ENCODE measurements at places on chromosomes 7 and 10. TPM values are rescaled to one million over a fixed set of nuclear protein-coding genes. Genes with fewer than 3 reads are reported as not detected.

GNA12 gene
- total RNA-seq = 78.3 TPM

DENND2A gene
- not detected for total RNA-seq

MMD2 gene
- not detected for total RNA-seq

ZNHIT1 gene
- 57.5 TPM for total RNA-seq

PNLIP gene
- not detected for total RNA-seq

EMX2 gene
- total RNA-seq = not detected

SUN3 gene
- total RNA-seq = 1.1 TPM

SLC16A9 gene
- total RNA-seq = 2.2 TPM

MRC1 gene
- not detected for total RNA-seq

XPNPEP1 gene
- total RNA-seq = 50.0 TPM

CLDN3 gene
- total RNA-seq = 122 TPM

CELF2 gene
- total RNA-seq = not detected

WDR86 gene
- not detected for total RNA-seq

KIF5B gene
- total RNA-seq = 108 TPM

CHRM2 gene
- total RNA-seq = not detected

ELFN1 gene
- total RNA-seq = 0.27 TPM

GIMAP5 gene
- not detected for total RNA-seq

GRM3 gene
- not detected for total RNA-seq

CPEB3 gene
- total RNA-seq = 2.8 TPM

FKBP6 gene
- not detected for total RNA-seq

IGFBP1 gene
- total RNA-seq = 3.3 TPM

TFEC gene
- not detected for total RNA-seq

CD36 gene
- not detected for total RNA-seq

CNTNAP2 gene
- total RNA-seq = 1.1 TPM

FBXO24 gene
- total RNA-seq = 0.29 TPM

SLC18A3 gene
- total RNA-seq = not detected

SPACDR gene
- 4.5 TPM for total RNA-seq

PRKG1 gene
- 0.21 TPM for total RNA-seq

IPMK gene
- 10.7 TPM for total RNA-seq

CAMK1D gene
- 2.7 TPM for total RNA-seq

ZNF92 gene
- total RNA-seq = 8.0 TPM

All from Calu3 (cell line).